ENCODE measurements at places on chromosomes 4 and X.

GRCh38 chr4:146282657-146283056, 68.3 kb downstream of the REELD1 start:
- H3K27ac ChIP-seq = no peak overlapping the region
- H3K4me1 ChIP-seq = no peaks in the 10 kb centered on the region
- H3K36me3 ChIP-seq = no peaks in the 10 kb centered on the region
- DNase-seq = no peak
- no peak overlapping the region for H3K4me3 ChIP-seq
- no peaks in the 10 kb centered on the region for H3K27me3 ChIP-seq

GRCh38 chr4:186932631-186933187, 209.1 kb upstream of the FAT1 start:
- H3K27ac ChIP-seq = no peak overlapping the region
- H3K36me3 ChIP-seq = peaks cover 5% of the 10 kb centered on the region
- H3K4me3 ChIP-seq = no peak overlapping the region
- H3K27me3 ChIP-seq = no peaks in the 10 kb centered on the region
- DNase-seq = no peak

GRCh38 chr4:143183513-143184216, 1.1 kb upstream of the USP38 start:
- peak overlapping the region; percentile 99 for H3K4me3 ChIP-seq
- H3K36me3 ChIP-seq = peaks cover 13% of the 10 kb centered on the region
- no peak for DNase-seq
- H3K27ac ChIP-seq = peak overlapping the region; percentile 100
- no peaks in the 10 kb centered on the region for H3K27me3 ChIP-seq
- peaks cover 38% of the 10 kb centered on the region for H3K4me1 ChIP-seq

- no peaks in the 10 kb centered on the region for H3K36me3 ChIP-seq
- H3K27ac ChIP-seq = no peak overlapping the region
- peaks cover 6% of the 10 kb centered on the region for H3K4me1 ChIP-seq
- H3K27me3 ChIP-seq = no peaks in the 10 kb centered on the region
These were observed 715.4 kb downstream of the GRXCR1 start for GRCh38 chr4:43607827-43608461.

DNA sequence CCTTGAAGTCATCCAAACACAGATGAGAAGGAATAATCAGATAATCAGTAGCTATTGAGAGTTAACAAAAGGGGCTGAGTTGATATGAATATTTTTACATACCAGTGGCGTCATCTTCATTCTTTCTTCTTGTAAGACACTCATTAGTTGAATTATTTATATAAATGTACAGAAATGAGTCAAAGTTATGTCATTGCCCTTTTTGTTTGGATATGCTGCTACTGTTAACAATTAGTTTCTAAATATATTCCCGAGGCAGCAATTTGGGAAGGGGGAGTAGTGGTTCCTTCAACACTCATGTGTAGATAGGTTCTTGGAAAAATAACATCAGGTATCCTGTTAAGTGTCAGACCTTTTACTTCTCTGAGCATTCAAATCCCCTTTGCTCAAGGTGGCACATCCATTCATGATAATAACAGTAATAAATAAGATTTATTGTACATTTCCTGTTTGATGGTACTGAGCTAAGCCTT, 436.6 kb downstream of the SPRY1 start:
- H3K36me3 ChIP-seq = no peaks in the 10 kb centered on the region
- DNase-seq = no peak
- peaks cover 5% of the 10 kb centered on the region for H3K4me1 ChIP-seq
- H3K27ac ChIP-seq = no peak overlapping the region

DNA sequence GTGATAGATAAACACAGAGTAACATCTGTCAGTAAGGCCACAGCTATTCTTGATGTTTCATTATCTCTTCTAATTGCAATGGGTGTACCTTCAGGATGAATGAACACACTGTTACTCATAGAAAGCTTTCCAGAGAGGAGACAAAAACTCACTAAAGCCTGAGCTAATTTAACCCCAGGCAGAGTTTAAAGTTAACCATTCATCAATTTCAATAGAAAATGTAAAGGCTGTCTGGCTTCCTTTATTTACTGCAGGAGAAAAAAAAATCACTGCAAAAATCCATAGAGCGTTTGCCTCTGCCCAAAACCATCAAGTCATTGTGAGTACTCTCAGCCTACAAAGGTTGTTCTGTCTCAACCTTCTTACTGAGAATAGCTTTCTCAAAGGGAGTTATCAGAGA, 376.9 kb downstream of the PPP4R3C start:
- H3K27me3 ChIP-seq = no peaks in the 10 kb centered on the region
- no peaks in the 10 kb centered on the region for H3K36me3 ChIP-seq
- no peaks in the 10 kb centered on the region for H3K4me1 ChIP-seq
- no peak for DNase-seq

- H3K36me3 ChIP-seq = peaks cover 8% of the 10 kb centered on the region
- H3K27me3 ChIP-seq = no peaks in the 10 kb centered on the region
- peaks cover 31% of the 10 kb centered on the region for H3K4me1 ChIP-seq
- DNase-seq = no peak
These were observed 128.6 kb upstream of the FTHL17 start for GRCh38 chrX:31200430-31200829.

DNA sequence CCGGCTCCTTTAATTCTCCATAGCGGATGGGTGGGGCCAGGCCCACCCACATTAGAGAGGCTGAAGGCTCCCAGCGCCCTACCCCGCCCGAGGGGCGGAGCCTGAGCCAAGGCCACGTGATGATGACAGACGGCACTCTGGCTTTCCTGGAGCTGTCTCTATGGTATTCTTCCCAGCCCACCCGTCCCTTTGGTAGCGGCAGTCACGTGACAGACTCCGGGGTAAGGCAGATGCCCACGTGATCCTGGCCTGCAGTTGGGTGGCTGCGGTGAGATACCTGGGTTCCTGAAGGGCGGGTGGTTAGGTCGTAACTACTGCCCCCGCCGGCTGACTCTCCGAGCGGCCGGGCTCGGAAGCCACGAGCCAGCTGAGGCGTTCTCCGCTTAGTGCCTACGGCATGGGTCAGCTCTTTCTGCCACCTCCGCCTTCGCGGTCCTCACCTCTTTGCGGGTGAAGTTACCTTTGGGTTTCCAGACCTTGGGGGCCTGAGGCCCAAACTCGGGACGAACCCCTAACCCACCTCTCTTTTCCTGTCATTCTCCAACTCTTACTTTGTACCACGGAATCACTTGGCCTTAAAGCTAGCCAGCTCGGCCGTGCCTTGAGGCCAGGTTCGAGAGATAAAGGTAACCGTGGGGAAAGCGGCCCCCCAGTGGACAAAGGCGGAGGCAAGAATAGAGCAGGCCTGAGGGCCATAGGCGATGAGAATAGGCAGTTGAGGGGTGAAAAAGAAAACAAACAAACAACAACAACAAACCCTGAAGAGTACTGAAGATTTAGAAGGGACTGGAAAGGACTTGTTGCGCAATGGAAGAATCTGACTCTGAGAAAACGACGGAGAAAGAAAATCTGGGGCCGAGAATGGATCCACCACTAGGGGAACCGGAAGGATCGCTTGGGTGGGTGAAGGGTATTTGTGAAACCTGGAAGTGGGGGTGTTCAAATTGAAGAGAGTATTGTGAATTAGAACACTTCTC, at the start of gene RRAGB:
RRAGB (plus strand) TSS at position 229 of the 977 bp plus-strand sequence; CDS start at position 808, 579 bp downstream.
- DNase-seq = peak; percentile 88
- peak within 1 kb of the TSS; percentile 87 for H3K4me3 ChIP-seq
- peaks cover 18% of the 10 kb centered on the region for H3K36me3 ChIP-seq
- H3K4me1 ChIP-seq = peaks cover 6% of the 10 kb centered on the region
- peak within 1 kb of the TSS; percentile 56 for H3K27ac ChIP-seq
- peaks cover under 1% of the 10 kb centered on the region for H3K27me3 ChIP-seq

GRCh38 chrX:8783097-8783713, 18.0 kb downstream of the FAM9A start:
- H3K27ac ChIP-seq = peak overlapping the region; percentile 45
- H3K4me3 ChIP-seq = no peak overlapping the region
- peaks cover 18% of the 10 kb centered on the region for H3K4me1 ChIP-seq
- no peaks in the 10 kb centered on the region for H3K27me3 ChIP-seq
- peak; percentile 63 for DNase-seq

DNA sequence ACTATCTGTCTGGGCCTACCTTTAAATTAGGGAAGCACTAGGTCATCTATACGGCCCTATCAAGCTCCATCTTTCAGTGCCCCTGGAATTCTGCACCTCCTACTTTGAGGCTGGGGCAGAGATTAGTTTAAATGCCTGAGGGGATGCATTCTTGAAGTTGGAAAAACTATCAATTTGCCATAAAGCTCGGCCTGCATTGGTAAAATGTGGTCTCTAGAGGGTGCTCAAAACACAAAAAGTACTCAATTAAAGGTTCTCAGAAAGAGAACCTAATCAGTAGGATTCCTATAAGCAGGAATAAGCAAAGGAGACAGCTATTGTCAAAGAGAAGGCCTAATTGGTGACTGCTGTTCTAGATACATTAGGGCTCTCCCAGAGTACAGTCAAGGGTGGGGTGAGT, 111.7 kb downstream of the AMER1 start:
- peaks cover 6% of the 10 kb centered on the region for H3K4me1 ChIP-seq
- H3K4me3 ChIP-seq = no peak overlapping the region
- no peaks in the 10 kb centered on the region for H3K36me3 ChIP-seq

Measured in WTC11 (cell line).